ENCODE measurements at places on chromosomes 3 and 15.

GRCh38 chr3:123390865-123391600, 57.9 kb downstream of the ADCY5 start:
- no peak for DNase-seq

GRCh38 chr3:13111173-13111872, 38.1 kb upstream of the IQSEC1 start:
- DNase-seq = no peak

GRCh38 chr15:98865397-98866339, 141.9 kb downstream of the PGPEP1L start:
- DNase-seq = peak; percentile 77

DNA sequence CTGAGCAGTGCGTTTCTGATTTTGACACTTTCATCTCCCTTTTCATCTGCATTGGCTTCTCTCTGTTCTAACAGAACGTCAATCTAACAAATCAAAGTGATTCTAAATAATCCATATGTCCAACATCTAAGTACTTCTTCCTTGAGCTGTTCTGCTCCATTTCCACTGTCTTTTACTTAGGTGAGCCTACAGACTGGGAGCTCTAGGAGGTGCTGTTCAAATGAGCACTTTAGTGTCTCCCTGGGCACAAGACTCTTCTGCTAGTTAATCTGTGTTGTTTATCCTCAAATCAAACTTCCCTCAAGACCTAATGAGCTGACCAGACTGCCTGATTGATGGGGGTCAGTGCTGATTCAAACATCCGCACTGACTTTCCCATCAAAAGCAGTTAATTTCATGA, 408.1 kb downstream of the WDR72 start:
- no peak for DNase-seq

GRCh38 chr3:132822266-132822665, 100.1 kb upstream of the NPHP3 start:
- DNase-seq = no peak

GRCh38 chr3:113055201-113055600, 64.4 kb downstream of the GTPBP8 start:
- no peak for DNase-seq

DNA sequence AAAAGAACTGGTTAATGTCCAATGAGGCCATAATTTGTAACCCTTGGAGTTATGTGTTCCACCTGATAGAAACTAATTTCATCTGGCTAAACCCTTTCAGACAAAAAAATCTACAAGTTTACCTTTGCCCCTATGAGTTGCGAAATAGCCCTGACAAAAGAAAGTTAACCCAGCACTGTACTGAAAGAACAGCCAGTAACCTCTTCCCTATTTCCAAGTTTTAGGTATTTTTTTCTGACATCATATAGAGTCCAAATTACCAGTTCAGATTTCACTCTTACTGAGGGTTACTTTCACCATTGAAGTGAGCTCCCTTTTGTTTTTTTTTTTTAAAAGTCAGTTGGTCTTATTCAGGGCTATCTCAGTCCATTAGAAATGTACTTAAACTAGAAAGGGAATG, 42.8 kb upstream of the PTPRG start:
- DNase-seq = no peak

GRCh38 chr3:42786212-42786611, 13.2 kb upstream of the CCDC13 start:
- DNase-seq = no peak

DNA sequence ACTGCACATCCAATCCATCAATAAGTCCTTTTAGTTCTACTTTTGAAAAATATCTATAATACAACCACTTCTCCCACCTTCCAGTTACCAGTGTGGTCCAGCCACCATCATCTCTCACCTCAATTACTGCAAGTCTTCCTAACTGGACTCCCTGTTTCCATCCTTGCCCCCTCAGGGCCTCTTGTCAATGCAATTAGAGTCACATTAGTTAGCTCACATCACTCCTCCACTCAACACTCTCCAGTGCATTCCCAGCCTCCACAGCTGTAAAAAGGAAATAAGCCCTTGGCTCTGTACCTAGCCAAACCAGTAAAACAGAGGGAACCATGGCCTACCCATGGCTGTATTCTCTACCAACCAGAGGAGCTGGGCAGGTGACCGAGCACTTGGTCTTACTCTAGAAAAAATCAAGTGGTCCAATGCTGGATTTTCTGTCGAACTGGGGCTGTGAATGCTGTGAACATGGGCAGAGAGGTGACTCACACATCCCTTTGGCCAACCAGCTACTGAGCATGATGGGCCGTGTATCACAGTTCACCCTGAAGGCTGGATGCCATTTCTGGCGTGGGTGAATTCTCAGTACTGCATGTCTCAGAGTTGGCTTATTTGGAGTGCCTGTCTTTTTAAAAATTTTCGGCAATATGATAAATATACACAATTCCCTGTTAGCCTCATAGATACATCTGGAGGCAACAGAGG, 62.5 kb upstream of the C15orf61 start:
- no peak for DNase-seq

DNA sequence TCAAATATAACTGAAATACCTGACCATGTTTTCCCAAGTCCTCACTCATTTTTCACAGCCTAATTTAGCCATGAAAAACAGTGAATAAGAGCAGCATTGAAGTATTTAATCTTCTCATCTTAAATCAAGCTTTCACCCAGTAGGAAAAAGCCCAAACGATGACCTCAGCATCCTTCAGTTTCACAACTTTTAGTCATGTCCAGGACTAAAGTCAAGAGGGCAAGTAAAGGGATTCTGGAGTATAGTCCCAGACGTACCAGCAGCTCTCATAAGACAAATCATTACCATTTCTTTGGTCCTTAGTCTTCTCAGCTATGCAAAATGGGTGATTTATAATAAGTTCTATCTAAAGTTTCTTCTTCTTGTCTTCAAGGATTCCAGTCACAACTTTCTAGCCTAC, 237.3 kb downstream of the IL5RA start:
- DNase-seq = no peak

- DNase-seq = peak; percentile 59
Observed at GRCh38 chr15:51874751-51875644, 45.5 kb downstream of the TMOD3 start.

- no peak for DNase-seq
Observed at GRCh38 chr15:67070150-67070549, 4.7 kb downstream of the SMAD3 start.

All from umbilical cord (tissue), 2 donors.